CD4-positive, alpha-beta T cell treated with Interleukin-15 for 4 hours (primary cell): ENCODE measurements at places on chromosomes 7 and 10.

GRCh38 chr10:132715776-132716680, 69.9 kb downstream of the NKX6-2 start:
- no peak for DNase-seq

DNA sequence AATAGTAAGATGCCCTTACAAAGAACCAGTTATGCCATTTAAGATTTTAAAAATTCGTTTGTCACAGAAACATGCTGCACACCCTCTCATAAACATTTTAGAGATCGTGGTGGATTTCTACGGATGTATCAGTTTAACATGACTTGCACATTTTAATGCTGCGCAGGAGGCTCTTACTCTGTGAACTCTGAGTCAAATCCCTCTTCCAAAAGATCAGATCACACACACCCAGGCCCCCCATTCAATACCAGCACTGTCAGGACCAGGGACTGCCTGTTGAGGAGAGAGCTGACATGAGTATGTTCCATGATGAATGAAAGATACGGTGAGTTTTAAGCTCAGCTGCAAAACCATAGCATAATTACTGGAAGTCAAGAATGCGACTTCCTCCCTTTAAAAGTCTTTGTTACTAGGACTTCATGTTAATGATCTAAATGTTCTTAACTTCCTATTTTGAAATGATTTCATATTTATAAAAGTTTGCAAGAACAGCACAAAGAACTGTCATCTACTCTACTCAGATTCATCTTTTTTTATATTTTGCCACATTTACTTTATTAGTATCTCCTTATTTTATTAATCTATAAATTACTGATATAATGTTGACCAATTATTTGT, 500.2 kb downstream of the GLRX3 start:
- DNase-seq: no peak

DNA sequence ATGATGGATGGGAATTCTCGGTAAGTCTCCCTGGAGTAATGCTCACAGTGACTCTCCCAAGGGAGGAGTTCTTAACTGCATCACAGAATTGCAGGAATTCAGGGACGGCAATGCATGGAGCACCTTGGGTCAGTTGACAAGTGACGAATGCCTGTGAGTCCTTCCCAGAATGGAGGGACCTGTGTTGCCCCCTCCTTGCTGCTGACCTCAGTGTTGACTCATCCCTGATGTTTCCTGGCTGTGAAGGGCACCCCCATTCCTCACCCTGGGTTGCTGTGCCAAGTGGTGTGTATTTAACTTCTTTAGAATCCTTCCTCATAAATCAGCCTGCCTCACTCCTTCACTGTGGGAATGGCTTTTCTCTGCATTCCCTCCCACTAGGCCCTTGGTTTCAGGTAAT, 98.9 kb downstream of the LRMDA start:
- no peak for DNase-seq

DNA sequence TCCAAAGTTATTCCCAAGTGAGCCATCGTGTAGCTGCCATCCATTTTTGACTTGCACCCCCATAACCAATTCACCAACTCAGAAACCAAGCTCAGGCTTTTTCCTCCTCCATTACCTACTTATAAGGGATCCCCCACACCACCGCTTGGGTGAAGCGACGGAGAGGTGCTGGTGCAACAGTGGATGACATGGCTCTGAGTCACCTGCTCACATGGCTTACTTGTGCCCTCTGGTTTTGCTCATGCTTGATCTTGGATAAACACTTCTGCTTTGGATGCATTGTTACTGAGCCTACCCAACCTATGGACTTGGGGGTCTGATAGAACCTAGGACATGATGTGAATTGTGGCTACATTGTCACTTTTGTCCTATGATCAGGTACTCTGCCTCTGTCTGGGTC, 12.0 kb upstream of the AKR1B1 start:
- no peak for DNase-seq

DNA sequence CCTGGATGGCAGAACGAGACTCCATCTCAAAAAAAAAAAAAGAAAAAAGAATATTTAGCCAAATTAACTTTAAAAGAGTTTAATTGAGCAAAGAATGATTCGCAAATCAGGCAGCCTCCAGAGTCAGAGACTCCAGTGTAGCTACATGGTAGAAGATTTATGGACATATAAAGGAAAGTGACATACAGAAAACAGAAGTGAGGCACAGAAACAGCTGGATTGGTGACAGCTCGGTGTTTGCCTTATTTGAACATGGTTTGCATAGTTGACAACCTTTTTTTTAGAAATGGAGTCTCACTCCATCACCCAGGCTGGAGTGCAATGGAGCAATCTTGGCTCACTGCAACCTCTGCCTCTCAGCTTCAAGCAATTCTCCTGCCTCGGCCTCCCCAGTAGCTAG, 35.2 kb upstream of the TNS3 start:
- no peak for DNase-seq

- DNase-seq: no peak
These were observed 6.5 kb upstream of the ERLIN1 start for GRCh38 chr10:100192350-100192749.
